ENCODE measurements at places on chromosomes 3 and 15.

GRCh38 chr3:123679712-123680386 is 95.0 kb upstream of the HACD2 start:
- no peak for DNase-seq

GRCh38 chr3:53193466-53194209 is 32.6 kb downstream of the PRKCD start:
- no peak for DNase-seq

DNA sequence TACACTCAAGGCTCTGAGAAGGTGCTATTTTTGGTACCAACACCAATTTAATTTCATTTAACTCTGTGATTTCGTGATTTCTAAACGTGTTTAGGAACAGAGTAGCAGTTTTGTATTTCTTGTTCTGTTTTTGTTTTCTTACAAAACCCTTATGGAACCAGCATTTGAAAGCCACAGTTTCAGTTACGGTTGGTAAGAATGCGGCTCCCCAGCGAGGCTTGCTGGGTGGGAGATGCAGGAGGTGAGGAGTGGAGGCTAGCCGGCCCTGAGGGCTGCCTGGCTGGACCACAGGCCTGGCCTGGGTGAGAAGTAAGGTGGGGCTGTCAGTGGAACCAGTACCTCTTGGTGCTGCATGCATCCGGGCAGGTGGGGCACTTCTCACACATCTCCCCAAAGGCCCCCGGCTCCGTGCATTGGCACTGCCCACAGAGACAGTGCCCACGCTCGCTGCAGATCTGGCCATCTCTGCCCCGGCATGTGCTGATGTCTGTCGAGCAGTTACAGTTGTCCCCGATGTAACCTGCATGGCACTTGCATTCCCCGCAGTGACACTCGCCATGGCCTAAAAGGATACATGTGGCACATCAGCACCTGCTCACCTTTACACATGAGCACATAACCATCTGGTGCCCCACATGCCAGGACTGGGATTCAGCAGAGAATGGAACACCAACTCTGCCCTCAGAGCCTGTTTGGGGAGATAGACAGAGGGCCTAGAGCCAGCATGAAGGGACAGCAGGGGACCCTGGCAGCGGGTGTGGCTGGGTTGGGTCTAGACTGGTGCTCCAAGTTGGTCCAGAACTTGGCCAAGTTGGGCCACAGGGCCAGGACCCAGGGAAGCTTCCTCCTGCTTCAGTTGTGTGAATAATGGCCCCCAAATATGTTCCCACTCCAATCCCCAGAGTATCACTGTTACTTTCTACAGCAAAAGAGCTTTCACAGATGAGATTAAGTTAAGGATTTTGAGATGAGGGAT is 43.4 kb downstream of the UMPS start:
- DNase-seq = no peak

GRCh38 chr15:95709959-95710695 is 620.4 kb upstream of the NR2F2 start:
- DNase-seq = no peak

- no peak for DNase-seq
Observed at GRCh38 chr15:25761971-25762662, 101.0 kb downstream of the ATP10A start.

- no peak for DNase-seq
Observed at GRCh38 chr3:195596765-195597171, 13.0 kb upstream of the APOD start.

DNA sequence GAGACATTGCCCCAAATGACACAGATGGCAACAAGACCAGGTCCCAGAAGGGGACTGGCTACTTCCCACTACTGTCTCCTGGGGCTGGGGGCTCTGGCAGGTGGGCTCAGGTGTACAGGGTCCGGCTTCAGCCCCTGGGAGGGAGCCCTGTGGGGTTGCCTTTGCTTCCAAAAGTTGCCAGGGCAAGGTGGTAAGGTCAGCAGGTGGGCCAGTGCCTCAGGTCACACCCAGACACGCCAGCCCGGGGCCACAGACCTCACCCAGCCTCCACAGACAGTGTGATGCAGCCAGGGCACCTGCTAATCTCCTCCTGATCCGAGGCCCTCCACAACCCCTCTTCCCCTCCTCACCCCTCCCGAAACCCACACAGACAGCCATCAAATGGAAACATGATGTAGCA is 7.5 kb downstream of the OXTR start:
- DNase-seq = no peak

- DNase-seq = no peak
Observed at GRCh38 chr3:184157206-184157605, 2.0 kb downstream of the DVL3 start.
